ENCODE measurements at places on chromosomes 13 and 19.

- DNase-seq = no peak
These were observed 12.0 kb upstream of the TNFSF11 start for GRCh38 chr13:42561752-42562467.

DNA sequence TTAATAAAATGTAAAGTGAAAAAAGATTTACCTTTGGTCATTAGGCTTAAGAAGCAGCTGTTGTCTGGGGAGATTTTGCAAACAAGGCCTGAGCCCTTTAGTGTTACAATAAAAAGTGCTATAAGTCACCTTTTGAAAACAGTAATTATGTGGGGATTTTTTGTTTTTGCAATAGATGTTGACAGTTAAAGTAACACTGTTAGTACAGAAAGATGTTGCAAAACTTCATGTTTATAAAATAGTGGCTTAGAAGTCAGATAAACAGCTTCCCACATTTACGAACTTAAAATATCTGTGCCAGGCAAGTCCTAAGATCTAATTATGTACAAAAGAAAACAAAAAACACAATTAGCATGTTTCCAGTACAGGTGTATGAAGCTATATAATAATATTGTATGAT lies 138.0 kb upstream of the IRS2 start:
- no peak for DNase-seq

DNA sequence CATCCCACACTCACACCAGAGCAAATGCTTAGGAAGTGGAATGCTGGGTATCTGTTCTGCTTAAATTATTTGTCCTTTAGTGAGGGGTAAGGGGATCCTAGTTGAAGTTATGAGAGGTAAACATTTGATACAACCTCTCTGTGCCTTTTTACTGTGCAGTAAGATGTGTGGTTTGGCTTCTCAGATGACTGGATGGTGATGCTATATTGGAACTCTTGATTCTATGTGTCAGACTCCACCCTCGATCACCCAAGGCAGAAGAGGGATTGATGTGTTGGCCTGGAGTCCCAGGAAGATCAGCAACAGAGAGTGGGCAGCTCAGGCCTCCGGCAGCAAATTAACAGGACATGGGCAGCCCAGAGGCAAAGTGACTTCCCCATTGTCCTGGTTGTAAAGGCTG lies 66.7 kb downstream of the SIPA1L3 start:
- no peak for DNase-seq

DNA sequence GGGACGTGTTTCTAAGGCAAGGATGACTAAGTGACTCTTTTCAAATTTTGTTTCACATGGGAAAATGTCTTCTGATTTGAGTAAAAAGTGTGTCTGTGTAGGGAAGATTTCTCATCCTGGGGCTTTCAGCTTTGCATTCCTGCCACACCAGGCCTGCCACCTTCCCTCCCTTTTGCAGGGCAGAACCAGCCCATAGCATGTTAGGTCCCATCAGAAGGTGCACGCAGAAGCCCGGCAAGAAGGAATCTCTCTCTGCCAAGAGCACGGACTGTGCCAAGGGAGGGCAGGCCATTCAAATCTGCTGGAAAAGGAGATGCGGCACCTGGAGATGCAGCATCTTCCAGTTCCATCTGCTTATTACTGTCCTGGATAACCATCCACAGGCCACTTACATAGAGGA lies 212.0 kb downstream of the SLC7A1 start:
- no peak for DNase-seq

DNA sequence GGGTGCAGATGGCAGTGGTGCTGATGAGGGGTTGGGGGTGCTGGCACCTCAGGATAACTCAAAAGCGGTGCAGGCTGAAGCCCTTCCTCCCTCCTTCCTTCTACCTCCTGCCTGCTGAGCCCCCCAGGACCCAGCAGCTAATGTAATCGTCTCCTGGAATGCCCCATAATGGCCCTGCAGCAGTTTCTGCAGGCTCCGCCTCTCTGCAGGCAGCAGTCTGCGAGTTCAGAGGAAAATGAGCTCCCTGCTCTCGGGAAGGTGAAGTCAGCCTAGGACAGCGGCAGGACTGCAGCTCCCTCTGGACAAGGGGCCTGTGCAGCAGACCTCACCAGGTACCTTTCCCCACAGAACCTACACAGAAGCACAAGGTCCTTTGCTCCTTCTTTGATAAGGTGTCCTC lies 130.9 kb downstream of the ZDHHC20 start:
- DNase-seq = no peak

GRCh38 chr19:4951656-4952055 lies 17.3 kb upstream of the KDM4B start:
- DNase-seq = no peak

- no peak for DNase-seq
These were observed 23.4 kb downstream of the CNFN start for GRCh38 chr19:42366673-42367072.

- DNase-seq = no peak
These were observed 391.9 kb downstream of the COG6 start for GRCh38 chr13:40047322-40047771.

- peak; percentile 48 for DNase-seq
These were observed 3.8 kb upstream of the SLC25A42 start for GRCh38 chr19:19059837-19060611.

- DNase-seq = peak; percentile 63
These were observed 155.9 kb upstream of the KLF12 start for GRCh38 chr13:74289861-74290773.

DNA sequence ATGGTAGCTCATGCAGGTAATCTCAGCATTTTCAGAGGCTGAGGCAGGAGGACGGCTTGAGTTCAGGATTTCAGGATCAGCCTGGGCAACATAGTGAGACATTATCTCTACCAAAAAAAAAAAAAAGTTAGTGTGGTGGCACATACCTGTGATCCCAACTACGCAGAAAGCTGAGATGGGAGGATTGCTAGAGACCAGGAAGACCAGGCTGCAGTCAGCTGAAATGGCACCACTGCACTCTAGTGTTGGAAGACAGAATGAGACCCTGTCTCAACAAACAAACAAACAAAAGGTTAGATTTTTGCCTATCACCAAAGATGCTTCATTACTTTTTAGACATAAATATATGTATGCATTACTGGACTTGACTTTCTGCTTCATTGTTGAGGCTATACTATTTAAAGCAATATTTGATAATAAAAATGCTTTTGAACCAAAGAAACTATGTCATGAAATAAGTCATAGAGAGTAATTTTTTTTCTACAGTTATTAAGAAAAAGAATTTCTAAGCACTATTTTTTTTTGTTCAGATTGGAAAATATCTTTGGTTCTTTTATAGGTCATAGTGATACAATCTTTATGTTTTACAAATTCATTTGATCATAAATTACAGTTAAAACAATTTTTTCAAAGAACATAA lies 1180.1 kb upstream of the ATXN8OS start:
- DNase-seq = no peak
